ENCODE measurements at places on chromosomes 5 and 9. TPM values are rescaled to one million over a fixed set of nuclear protein-coding genes. Genes with fewer than 3 reads are reported as not detected.
A peak's percentile ranks its signal among the peaks of the same experiment; 100 is the strongest.

DNA sequence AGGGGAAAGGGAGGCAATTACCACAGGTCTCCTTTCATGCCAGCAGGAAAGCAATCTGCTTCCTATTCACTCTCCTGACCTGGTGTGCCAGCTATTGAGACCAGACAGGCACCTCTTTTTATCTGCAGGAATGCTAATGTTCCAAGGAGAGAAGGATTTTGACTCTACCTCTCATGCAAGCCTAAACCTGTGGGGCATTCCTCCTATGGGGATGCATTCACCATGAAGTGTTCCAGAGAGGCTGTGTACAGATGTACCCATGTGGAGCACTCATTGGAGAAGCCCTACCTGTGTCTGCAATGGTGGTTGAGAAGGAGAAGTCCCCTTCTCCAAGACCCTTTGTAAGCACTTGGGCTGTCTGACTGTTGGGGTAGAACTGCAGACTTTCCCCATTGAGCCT, 45.4 kb upstream of the EDIL3 start:
- no peak for DNase-seq

GRCh38 chr9:68838245-68838644, 133.2 kb downstream of the PIP5K1B start:
- DNase-seq: no peak

DNA sequence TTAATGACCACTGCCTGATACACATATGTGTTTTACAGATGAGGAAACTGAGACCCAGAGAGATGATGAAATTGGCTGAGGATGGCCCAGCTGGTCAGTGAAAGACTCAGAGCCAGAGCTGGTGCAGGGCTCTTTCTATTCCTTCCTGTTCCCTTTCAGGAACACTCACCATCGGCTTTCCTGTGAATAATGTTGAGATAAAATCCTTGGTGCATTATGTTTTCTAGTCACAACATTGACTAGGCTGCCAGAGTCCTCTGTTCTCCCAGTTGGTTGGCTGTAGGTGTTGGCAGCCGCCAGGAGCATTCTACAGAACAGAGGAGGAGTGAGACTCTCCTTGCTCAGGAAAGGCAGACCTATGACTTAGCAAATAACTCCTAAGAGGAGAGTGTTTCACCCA, 14.8 kb downstream of the TGFBI start:
- DNase-seq: no peak

DNA sequence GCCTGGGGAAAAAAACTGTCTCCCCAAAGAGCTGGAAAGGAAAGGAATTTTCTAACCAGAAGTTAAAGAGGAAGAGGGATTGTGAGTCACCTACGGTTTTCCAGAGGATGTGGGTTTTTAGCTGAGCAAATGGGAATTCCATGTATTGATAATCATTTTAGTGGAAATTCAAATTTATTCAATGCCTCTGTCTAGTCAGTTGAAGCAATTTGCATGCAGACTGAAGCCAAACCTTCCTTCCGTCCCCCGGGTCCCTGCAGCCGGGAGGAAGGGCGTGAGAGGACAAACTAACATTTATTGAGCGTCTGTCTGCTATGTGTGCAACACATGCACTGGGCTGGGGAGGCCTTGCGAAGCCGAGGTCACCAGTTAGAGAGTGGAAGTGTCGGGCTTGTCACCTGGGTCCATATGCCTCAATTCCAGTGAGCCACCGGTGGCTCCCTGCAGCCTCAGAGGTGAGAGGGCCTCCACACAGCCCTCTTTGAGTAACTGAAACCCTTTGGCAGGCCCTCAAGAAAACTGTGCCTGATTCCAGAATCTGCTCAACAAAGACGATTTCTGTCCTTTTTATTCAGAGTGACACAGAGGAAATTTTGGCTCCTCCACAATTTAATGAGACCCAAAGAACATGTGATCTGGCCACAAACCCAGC, 70.3 kb downstream of the COL27A1 start:
- DNase-seq: no peak

GRCh38 chr5:150181766-150182545, 7.9 kb upstream of the SLC6A7 start:
- DNase-seq: no peak

DNA sequence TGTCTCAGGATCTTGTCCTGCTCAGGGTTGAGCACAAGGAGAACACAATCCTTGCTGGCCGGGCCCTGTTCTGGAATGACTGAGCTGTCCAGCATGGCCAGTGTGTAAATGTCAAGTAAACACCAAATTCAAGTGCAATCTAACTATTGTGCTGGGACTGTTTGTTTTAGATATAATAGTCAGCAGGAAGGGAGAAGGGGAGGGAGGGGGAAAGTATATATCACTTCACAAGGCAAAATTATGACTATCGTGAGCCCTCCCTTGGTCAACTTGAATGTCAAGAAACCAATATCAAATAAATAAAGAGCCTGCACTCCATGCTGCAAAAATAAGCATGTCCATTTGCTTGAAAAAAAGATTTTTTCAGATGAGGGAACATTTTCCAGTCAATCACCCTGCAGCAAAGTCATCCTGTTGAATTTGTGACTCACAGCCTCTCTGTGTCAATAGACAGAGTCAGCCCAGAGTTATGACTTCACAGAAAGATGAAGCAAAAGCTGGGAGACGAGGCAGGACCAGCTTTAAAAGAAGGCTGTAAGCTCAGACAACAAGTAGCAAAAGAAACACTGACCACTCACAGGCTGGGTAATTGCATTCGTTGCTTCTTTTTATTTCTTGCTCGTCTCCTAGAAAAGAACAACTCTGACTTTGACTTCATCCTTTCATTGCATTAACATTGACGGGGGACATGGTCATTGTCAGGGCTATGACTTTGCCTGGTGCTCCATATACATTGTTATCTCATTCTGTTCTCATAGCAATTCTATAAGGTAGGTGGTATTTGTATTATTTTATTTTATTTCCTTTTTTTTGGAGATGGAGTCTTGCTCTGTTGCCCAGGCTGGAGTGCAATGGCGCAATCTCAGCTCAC, 15.3 kb upstream of the KLF4 start:
- DNase-seq: peak; percentile 86

DNA sequence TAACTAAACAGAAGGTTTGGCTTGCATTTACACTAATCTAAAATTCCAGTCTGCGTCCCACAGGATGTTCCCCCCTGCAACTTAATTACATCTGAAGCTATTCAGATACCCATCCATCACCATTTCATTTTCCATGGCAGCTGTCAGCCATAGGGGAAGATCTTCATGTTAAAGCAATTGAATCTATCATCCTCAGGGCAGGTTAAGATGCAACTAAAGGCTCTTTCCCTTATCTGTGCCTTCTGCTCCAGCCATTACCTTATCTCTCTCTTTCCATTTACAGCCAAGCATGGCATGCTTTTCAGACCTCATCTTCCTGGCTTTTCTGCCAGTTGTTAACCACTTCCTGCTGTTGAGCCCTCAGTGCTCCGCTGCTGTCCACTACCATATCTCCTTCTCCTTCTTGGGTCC, 15.8 kb upstream of the HACD4 start:
- DNase-seq: no peak

ANAPC2 gene
- total RNA-seq: 38.2 TPM

AGXT2 gene
- not detected for total RNA-seq

MSMP gene
- total RNA-seq: not detected

PGM5 gene
- total RNA-seq: not detected

TSSK1B gene
- total RNA-seq: not detected

PCDHA2 gene
- not detected for total RNA-seq

BAAT gene
- total RNA-seq: not detected

CDC25C gene
- 13.4 TPM for total RNA-seq

ANKRD34B gene
- 3.4 TPM for total RNA-seq

HSD17B3 gene
- 2.4 TPM for total RNA-seq

All from Caki2 (cell line).